Anterior cingulate cortex (tissue), 58 donors: ENCODE measurements at places on chromosomes 12 and 14.

DNA sequence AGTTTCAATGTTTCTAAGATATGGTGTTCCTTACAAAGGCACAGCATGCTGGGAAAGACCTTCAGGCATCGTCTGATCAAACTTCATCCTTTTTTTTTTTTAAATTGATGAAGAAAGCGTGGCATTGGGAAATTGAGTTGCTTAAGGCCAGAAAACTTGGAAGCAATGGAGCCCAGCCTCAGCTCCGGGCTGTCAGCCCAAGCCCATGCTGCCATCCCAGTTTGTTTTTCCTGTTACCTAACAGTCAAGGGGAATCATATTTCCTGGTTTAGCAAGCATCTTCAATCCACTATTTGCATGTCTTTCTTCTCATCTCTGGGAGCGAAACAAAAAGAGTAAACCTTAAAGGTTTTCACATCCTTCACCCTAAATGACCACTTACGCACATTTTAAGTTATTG, 200.2 kb downstream of the CHST11 start:
- DNase-seq = no peak

DNA sequence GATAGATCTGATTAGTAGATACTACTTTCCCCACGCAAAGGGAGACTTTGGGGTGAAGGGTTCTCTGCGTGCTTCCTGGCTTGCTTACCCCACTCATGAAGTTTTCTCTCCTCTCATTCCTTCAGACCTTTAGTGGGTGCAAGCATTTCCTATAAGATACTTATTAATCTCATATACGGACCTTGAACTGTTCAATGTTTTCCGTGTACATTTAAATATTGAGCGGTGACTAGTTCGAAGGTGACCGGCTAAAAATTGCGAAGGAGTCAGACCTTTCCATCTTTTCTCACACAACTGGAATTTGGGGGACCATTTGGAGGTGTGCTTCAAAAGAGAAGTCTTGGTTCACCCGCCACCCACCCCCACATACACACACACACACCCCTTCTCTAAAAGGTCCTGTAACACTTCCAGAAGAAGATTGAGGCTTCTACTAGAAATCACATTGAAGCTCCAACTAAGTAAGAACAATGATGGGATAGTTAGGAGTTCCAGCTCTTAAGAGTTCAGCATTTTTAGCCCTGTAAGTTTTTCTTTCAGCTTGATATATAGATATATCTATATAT, 6.1 kb upstream of the FOXG1 start:
- no peak for DNase-seq

- no peak for DNase-seq
Observed at GRCh38 chr12:33429468-33429867, 10.2 kb downstream of the SYT10 start.

DNA sequence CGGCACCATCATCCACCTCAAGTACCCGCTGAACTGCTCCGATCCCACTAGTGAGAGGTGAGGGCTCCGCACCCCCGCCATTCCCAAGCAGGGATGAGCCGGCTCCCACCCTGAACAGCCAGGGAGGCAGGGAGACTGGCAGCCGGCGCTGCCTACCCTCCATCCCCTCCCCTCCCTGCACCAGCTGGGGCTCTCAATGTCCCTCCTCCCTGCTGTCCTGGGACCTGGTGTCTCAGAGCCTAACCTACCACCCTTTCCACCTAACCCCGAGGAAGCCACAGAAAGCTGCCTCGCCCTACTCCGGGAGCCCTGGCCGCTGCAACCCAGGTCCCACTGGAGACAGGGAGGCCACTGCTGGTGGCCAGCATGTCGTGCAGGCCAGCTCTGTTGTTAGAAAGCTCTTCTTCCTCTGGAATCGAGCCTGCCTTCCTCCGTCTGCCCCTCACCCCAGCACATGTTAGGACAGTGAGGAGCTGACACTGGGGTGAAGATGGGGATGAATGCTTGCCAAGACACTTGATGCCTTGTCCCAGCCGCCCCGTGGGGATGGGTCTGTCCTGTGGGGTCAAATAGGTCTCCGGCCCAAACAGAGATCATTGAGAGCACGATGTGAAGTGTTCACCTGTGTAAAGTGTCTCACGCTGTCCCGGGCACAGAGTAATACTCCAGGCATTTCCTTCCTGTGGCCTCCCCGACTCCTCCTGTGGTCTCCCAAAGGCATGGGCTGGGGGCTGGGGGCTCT, 1.1 kb downstream of the PTPN6 start:
- no peak for DNase-seq

DNA sequence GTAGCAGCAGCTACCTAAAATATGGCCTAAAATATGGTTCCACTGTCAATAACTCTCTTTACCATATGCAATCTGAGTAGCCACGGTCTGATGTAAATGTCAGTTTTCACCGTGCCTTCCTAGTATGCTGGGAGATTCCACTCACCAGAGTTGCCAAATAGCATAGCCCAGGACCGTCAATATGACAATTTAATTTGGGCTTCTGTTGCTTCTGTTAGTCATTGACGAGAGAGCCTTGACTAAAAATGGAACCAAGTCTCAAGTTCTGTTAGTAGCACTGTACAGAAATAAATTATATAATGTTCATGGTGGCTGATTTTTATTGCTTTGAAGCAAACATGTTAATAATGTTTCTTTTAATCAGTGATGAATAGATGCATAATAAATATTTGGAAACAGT, 348.4 kb downstream of the BCAT1 start:
- DNase-seq = no peak

GRCh38 chr12:119366007-119366406, 31.5 kb downstream of the CCDC60 start:
- no peak for DNase-seq

GRCh38 chr14:105974902-105975301, 448.5 kb downstream of the TMEM121 start:
- DNase-seq = no peak

- DNase-seq = no peak
Observed at GRCh38 chr14:61088081-61088480, 107.0 kb downstream of the SLC38A6 start.

DNA sequence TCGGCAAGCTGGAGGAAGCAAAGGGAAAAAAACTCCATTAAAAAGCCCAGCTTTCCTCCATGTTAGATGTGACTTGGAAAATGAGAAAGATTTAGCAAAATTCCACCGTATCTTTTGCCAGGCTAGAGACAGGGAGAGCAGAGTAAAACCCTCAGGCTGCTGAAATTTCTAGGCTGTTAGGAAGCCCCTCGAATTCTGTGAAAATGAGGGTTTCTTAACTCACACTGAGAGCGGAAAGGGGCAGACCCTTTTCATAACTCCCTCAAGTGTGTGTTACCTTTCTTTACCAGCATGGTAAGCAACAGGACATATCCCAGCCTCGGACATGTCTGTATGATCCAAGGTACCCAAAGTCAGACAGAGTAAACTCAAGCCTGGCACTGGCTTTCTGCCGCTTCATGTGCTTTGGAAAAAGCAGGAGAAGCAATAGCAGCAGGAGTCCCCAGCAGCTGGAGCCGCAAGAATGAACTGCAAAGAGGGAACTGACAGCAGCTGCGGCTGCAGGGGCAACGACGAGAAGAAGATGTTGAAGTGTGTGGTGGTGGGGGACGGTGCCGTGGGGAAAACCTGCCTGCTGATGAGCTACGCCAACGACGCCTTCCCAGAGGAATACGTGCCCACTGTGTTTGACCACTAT, at the start of gene RHOJ:
TSS of gene RHOJ (plus strand) at position 37 of the 637 bp plus-strand sequence. CDS start at position 464, 427 bp downstream.
- peak; percentile 19 for DNase-seq
